Stromal cell of bone marrow (primary cell): ENCODE measurements at places on chromosomes 11 and 22.
A peak's percentile ranks its signal among the peaks of the same experiment; 100 is the strongest.

DNA sequence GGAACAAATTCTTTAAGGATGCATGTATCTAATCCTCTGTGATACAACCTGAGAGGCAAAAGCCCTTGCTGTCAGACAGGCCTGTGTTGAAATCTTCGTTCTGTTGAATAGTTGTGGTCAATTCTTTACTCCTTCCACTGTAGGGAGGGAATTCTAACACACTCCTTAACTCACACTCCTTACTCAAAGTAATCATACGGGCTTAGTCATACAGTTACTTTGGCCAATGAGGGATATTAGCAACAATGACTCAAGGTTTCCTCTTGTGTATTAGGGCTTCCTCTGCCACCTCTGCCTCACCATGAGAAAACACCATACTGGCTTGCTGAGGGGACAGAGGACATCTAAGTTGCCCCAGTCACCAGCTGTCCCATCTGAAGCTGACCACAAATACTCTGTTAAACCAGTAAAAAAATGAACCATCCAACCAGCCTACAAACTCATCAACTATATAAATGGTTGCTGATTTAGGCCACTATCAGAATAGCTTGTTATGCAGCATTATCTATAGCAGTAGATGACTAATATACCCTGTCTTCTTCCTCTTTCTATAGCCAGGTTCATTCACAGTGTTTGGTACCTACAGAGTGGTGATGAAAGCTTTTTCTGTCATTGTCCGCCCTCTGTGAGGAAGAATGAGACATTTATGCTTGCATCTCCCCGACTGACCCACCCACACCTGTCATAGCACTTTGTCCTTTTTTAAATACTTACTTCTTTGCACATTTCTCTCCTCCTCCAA lies 322.8 kb upstream of the SYN3 start:
- peak; percentile 88 for DNase-seq

DNA sequence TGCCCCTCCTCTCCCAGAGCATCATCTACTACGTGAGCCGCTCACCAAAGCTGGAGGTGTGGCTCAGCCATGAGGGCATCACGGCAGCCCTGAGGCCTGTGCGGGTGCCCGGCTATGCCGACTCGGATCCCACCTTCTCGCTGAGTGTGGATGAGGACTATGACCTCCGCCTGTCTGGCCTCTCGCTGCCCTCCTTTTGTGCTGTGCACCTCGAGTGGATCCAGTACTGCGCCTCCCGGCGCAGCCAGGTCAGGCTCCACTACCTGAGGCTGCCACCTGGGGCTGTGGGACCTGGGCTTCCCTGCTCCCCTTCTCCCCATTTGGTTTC lies 3.8 kb upstream of the SIPA1 start:
- no peak for DNase-seq

- DNase-seq = no peak
Observed at GRCh38 chr11:116797816-116798215, 6.1 kb upstream of the APOA5 start.

- DNase-seq = no peak
Observed at GRCh38 chr11:128610721-128611617, 23.6 kb upstream of the ETS1 start.

- no peak for DNase-seq
Observed at GRCh38 chr11:86475027-86475426, 100.3 kb downstream of the CCDC81 start.

GRCh38 chr11:297051-297585 lies 2.2 kb downstream of the IFITM5 start:
- no peak for DNase-seq

GRCh38 chr11:124109377-124109776 lies 5.9 kb upstream of the VWA5A start:
- no peak for DNase-seq

DNA sequence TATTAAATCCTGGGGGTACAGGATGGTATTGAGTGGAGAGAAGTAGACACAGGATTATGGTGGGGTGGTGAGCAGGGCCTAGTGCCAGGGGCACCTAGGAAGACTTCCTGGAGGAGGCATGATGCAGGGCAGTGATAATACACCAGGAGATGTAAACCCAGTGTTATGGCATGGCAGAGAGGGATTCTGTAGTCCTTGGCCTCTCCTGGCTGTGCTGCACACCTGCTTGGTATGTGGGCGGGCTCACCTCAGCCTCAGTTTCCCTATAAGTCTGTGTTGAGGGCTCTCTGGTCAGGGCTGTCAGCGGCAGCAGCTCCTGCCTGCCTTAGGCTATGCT lies 2.2 kb downstream of the PDXP start:
- no peak for DNase-seq
